Activated naive CD4-positive, alpha-beta T cell (primary cell): ENCODE measurements at places on chromosomes 7 and 10.

DNA sequence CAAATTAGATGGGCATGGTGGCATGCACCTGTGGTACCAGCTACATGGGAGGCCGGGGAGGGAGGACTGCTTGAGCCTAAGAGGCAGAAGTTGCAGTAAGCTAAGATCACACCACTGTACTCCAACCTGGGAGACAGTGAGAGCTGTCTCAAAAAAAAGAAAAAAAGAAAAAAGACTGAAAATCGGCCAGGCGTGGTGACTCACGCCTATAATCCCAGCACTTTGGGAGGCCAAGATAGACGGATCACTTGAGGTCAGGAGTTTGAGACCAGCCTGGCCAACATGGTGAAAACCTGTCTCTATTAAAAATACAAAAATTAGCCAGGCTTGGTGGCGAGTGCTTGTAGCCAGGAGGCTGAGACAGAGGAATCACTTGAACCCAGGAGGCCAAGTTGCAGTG, 11.9 kb downstream of the RNF216 start:
- no peak for DNase-seq

- DNase-seq, result no peak
Measured at GRCh38 chr7:95104739-95105138, 197.3 kb downstream of the PPP1R9A start.

- no peak for DNase-seq
Measured at GRCh38 chr7:26560526-26561256, 269.0 kb downstream of the SNX10 start.

GRCh38 chr10:132965411-132966057, 23.2 kb upstream of the CFAP46 start:
- no peak for DNase-seq

DNA sequence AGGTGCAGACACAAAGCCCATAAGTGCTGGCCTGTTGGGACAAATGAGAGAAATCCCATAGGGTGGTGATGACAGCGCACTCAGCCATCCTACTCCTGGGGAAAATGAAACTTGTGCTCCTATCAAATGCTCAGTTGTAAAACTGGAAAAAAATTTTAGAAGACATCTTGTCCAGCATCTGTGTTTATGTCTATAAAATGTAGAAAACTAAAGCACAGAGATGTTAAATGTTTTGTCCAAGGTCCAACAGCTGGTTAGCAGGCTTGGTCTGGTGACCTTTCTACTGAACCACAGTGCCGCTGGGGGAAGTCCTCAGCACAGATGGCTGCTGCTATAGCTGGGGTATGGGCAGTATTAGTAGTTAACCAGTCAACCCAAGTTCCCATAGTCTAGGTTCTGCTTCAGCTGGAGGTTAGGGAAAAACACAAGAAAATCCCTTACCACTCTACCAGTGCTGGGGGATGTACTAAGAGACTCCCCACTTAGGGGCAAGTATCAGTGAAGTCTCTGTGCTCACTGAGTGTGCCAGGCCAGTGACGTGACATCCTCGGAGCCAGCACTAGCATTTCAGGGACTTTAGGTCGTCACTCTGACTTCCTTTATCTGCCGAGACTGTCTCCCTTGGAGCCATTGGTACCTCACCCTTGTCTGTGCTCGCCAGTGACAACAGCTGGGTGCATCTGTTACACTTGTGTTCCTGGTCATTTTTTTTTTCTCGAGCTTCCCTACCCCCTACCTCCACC, 1.9 kb downstream of the TSPAN33 start:
- DNase-seq, result no peak
